ENCODE measurements at places on chromosomes 13 and 19. TPM values are rescaled to one million over a fixed set of nuclear protein-coding genes. Genes with fewer than 3 reads are reported as not detected.

DNA sequence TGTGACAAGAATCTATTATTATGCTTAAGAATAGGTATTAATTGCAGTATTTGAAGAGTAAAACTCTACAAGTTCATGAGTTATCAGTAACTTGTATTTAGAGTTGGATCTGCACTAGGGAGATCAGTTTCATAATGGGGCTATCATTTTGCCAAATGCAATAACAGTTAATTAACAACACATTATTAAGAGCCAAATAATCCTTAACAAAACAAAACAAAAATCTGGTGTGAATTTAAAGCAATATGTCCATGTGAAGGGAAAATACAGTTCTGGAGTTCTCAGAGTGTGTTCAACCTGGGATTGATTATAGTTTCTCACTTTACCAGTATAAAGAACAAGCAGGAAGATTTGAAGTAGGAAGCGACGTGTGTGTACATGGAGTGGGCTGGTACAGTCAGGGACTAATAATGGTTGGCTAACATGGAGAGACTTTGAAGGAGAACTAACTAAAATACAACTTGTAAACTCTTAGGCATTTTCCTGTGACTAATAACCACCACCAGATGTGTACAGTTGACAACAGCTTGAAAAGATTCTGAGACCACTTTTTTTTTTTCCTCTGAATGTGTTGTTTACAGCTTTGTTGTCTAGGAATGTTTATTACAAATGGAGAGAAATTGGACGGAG is 58.5 kb downstream of the POSTN start:
- no peaks in the 10 kb centered on the region for H3K27me3 ChIP-seq
- no peaks in the 10 kb centered on the region for H3K36me3 ChIP-seq
- DNase-seq = no peak
- no peak overlapping the region for H3K4me3 ChIP-seq

The GNG8 gene
- total RNA-seq = not detected

GRCh38 chr19:51240866-51241265 is 10.0 kb upstream of the SIGLECL1 start:
- peaks cover 10% of the 10 kb centered on the region for H3K27me3 ChIP-seq
- no peak for DNase-seq
- H3K27ac ChIP-seq = no peak overlapping the region
- H3K36me3 ChIP-seq = no peaks in the 10 kb centered on the region

The AZU1 gene
- total RNA-seq = 0.21 TPM

- H3K27me3 ChIP-seq = no peaks in the 10 kb centered on the region
- no peak overlapping the region for H3K4me3 ChIP-seq
- H3K27ac ChIP-seq = no peak overlapping the region
- no peak for DNase-seq
Observed at GRCh38 chr13:112880221-112880641, 88.8 kb upstream of the MCF2L start.

GRCh38 chr13:27643334-27644132 is 21.8 kb downstream of the POLR1D start:
- H3K4me3 ChIP-seq = no peak overlapping the region
- DNase-seq = no peak
- no peaks in the 10 kb centered on the region for H3K27me3 ChIP-seq
- no peak overlapping the region for H3K27ac ChIP-seq

DNA sequence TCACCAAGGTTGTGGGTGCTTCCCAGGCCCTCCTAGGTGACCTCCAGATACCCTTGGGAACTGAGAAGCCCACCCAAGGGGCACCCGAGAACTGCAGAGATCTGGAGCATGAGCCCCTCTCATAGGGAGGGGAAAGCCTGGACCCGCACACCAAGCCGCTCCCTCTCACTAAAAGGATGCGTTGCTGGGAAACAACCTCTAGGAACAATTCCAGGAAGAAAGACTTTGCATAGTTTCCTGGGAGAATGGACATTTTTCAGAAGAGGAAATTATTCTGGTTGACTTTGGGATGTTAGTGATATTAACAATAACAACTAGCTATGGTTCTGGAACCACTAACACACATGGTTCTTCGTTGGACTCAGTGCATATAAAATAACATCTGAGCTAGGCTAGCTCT is 64.6 kb downstream of the SLC7A1 start:
- no peak overlapping the region for H3K4me3 ChIP-seq
- no peak for DNase-seq
- no peaks in the 10 kb centered on the region for H3K4me1 ChIP-seq
- H3K27me3 ChIP-seq = no peaks in the 10 kb centered on the region

GRCh38 chr13:78241278-78241919 is 322.8 kb upstream of the EDNRB start:
- H3K36me3 ChIP-seq = no peaks in the 10 kb centered on the region
- H3K4me1 ChIP-seq = no peaks in the 10 kb centered on the region
- H3K27ac ChIP-seq = no peak overlapping the region
- H3K4me3 ChIP-seq = no peak overlapping the region

The TTYH1 gene
- total RNA-seq = not detected

The PCP2 gene
- 8.4 TPM for total RNA-seq

DNA sequence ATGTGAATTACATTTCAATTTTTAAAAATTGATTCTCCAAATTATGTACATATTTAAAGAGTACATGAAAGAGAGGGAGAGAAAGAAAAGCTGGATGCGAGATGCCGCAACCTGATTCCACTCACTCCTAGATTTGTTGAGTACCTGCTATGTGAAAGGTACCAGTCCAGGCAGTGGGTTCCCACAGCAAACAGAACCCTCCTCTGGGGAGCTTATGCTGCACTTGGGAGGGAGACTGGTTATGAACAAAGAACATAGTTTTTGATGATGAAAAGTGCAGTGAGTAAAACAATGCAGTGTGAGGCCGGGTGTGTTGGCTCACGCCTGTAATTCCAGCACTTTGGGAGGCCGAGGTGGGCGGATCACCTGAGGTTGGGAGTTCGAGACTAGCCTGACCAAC is 43.4 kb downstream of the ACTN4 start:
- H3K27ac ChIP-seq = no peak overlapping the region
- no peaks in the 10 kb centered on the region for H3K27me3 ChIP-seq
- peaks cover 2% of the 10 kb centered on the region for H3K36me3 ChIP-seq
- DNase-seq = no peak
- H3K4me3 ChIP-seq = no peak overlapping the region
- H3K4me1 ChIP-seq = peaks cover 48% of the 10 kb centered on the region

GRCh38 chr13:108525827-108526226 is 103.6 kb upstream of the MYO16 start:
- no peaks in the 10 kb centered on the region for H3K36me3 ChIP-seq
- H3K4me1 ChIP-seq = no peaks in the 10 kb centered on the region
- H3K4me3 ChIP-seq = no peak overlapping the region
- no peak overlapping the region for H3K27ac ChIP-seq
- no peak for DNase-seq

- H3K4me1 ChIP-seq = no peaks in the 10 kb centered on the region
- no peak overlapping the region for H3K27ac ChIP-seq
- H3K4me3 ChIP-seq = no peak overlapping the region
- H3K27me3 ChIP-seq = peaks cover 7% of the 10 kb centered on the region
Observed at GRCh38 chr19:31658993-31659896, 310.0 kb upstream of the TSHZ3 start.

The FBXO17 gene
- not detected for total RNA-seq

GRCh38 chr13:46168341-46168740 is 13.6 kb downstream of the LCP1 start:
- DNase-seq = no peak
- H3K4me3 ChIP-seq = peak overlapping the region; percentile 52
- no peaks in the 10 kb centered on the region for H3K27me3 ChIP-seq
- H3K36me3 ChIP-seq = peaks cover 6% of the 10 kb centered on the region
- H3K27ac ChIP-seq = peak overlapping the region; percentile 97
- H3K4me1 ChIP-seq = peaks cover 94% of the 10 kb centered on the region

DNA sequence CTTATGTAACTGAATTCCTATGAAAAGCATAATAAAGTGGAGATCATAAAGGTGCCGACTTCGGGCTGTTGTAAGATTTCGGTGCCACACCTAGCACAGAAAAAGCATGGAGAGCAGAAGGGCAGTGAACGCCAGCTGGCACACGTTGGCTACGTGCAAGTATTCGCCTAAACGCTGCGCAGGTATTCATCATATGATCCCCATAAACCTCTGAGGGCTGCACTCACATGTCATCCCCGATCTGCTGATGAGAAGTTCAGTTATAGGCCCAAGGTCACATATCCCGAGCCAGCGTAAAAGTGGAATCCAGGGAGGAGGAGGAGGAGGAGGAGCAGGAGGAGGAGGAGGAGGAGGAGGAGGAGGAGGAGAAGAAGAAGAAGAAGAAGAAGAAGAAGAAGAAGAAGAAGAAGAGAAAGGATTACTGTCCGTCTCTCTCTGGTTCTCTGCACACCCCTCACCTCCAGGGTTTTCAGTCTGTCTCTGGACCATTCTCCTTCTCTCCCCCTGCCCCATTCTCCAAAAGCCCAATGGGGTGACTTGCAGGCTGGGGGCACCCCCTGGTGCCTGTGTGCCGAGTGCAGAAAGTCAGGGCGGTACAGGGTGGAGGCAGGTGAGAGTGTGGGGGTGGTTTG is 18.6 kb upstream of the CYP2S1 start:
- no peaks in the 10 kb centered on the region for H3K36me3 ChIP-seq
- DNase-seq = no peak
- peaks cover 20% of the 10 kb centered on the region for H3K4me1 ChIP-seq
- H3K27me3 ChIP-seq = no peaks in the 10 kb centered on the region
- H3K4me3 ChIP-seq = no peak overlapping the region

DNA sequence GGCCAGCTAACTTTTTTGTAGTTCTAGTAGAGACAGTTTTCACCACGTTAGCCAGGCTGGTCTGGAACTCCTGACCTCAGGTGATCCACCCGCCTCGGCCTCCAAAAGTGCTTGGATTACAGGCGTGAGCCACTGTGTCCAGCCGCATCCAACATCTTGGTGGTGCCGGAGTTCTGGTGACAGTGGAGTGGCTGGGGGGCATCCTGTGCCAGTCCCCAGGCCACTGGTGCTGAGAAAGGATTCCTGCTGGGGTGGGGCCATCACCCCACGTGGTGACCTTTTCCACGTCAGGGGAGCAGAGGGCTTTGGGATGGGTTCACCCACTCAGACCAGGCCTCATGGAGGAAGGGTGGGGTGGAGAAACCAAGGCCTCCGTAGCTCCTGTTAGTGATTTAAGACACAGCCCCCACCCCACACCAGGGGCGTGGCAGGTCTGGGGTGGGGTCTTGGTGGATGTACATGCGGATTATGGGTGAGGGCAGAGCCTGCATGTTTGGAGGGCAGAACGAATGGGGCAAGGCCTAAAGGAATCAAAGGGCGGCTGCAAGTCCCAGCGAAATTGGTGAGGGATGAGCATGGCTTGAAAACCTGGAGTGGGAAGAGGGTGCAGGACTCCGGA is 12.9 kb upstream of the TUBB4A start:
- peak overlapping the region; percentile 60 for H3K4me3 ChIP-seq
- H3K27me3 ChIP-seq = no peaks in the 10 kb centered on the region
- H3K4me1 ChIP-seq = peaks cover 31% of the 10 kb centered on the region
- H3K27ac ChIP-seq = no peak overlapping the region
- H3K36me3 ChIP-seq = no peaks in the 10 kb centered on the region

GRCh38 chr13:52961256-52961910 is 67.2 kb upstream of the OLFM4 start:
- DNase-seq = no peak
- H3K36me3 ChIP-seq = no peaks in the 10 kb centered on the region
- H3K27me3 ChIP-seq = peaks cover 3% of the 10 kb centered on the region

- no peak overlapping the region for H3K4me3 ChIP-seq
Observed at GRCh38 chr13:58946274-58946673, 1217.5 kb downstream of the DIAPH3 start.

- peaks cover 4% of the 10 kb centered on the region for H3K36me3 ChIP-seq
- peak overlapping the region; percentile 88 for H3K4me3 ChIP-seq
- no peak for DNase-seq
- H3K27me3 ChIP-seq = peaks cover 2% of the 10 kb centered on the region
- H3K4me1 ChIP-seq = peaks cover 20% of the 10 kb centered on the region
Observed at GRCh38 chr13:71290963-71291841, 575.8 kb downstream of the DACH1 start.

The KCNN1 gene
- total RNA-seq = not detected

The GRIK5 gene
- 0.25 TPM for total RNA-seq

GRCh38 chr13:75467040-75467728 is 14.8 kb downstream of the TBC1D4 start:
- no peaks in the 10 kb centered on the region for H3K4me1 ChIP-seq
- H3K27me3 ChIP-seq = peaks cover 14% of the 10 kb centered on the region
- H3K36me3 ChIP-seq = no peaks in the 10 kb centered on the region

- no peaks in the 10 kb centered on the region for H3K4me1 ChIP-seq
- H3K27ac ChIP-seq = no peak overlapping the region
Observed at GRCh38 chr13:80331984-80332383, 8.9 kb downstream of the SPRY2 start.

- DNase-seq = no peak
- no peak overlapping the region for H3K27ac ChIP-seq
- no peak overlapping the region for H3K4me3 ChIP-seq
- no peaks in the 10 kb centered on the region for H3K36me3 ChIP-seq
- H3K27me3 ChIP-seq = peaks cover 13% of the 10 kb centered on the region
Observed at GRCh38 chr19:30888937-30889336, 460.3 kb downstream of the TSHZ3 start.

The MED4 gene
- total RNA-seq = 55.6 TPM

The PLK5 gene
- not detected for total RNA-seq

DNA sequence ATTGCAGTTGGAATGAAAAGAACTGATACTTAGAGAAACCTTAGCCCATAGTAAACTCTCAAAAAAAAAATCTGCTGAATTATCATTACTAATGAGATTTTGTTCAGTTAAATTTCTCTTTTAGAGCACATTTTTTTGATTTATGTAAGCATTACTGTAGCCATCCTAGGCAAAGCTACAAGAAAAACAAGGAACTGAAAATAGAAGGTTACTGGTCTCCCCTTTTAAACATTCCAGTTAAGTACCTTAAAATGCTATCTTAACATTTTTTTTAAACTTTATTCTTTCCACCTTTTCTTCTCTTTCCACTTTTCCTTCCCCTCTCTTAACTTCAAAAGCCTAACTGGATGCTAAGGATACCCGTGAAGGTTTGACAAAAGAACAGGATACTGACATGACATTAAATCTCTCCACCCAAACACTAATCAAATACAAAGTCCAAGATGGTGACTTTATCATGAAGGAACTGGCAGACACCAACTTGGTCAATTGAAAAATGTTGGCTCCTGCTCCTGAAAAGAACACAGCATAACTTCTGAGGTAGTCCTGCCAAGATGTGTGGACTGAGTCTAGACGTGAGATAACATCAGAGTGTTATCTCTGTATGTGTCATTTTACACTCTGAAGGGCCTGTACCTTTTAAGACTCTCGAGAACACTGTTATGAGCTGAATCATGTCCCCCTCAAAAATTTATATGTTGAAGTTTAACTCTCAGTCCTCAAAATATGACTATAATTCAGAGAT is 29.5 kb upstream of the SACS start:
- peaks cover 5% of the 10 kb centered on the region for H3K4me1 ChIP-seq
- H3K27ac ChIP-seq = no peak overlapping the region
- H3K27me3 ChIP-seq = peaks cover 12% of the 10 kb centered on the region
- DNase-seq = no peak

GRCh38 chr13:36619535-36619934 is 54.3 kb upstream of the SERTM1 start:
- H3K4me3 ChIP-seq = no peak overlapping the region
- peaks cover 3% of the 10 kb centered on the region for H3K4me1 ChIP-seq
- peaks cover 4% of the 10 kb centered on the region for H3K27me3 ChIP-seq
- H3K27ac ChIP-seq = no peak overlapping the region

GRCh38 chr13:19362946-19363510 is 181.4 kb upstream of the TUBA3C start:
- H3K27ac ChIP-seq = no peak overlapping the region
- no peak for DNase-seq
- no peak overlapping the region for H3K4me3 ChIP-seq
- H3K27me3 ChIP-seq = no peaks in the 10 kb centered on the region

The CILP2 gene
- 0.41 TPM for total RNA-seq

The B9D2 gene
- 17.3 TPM for total RNA-seq

Measured in naive thymus-derived CD8-positive, alpha-beta T cell (primary cell).